ENCODE measurements at places on chromosomes 11 and 22.

DNA sequence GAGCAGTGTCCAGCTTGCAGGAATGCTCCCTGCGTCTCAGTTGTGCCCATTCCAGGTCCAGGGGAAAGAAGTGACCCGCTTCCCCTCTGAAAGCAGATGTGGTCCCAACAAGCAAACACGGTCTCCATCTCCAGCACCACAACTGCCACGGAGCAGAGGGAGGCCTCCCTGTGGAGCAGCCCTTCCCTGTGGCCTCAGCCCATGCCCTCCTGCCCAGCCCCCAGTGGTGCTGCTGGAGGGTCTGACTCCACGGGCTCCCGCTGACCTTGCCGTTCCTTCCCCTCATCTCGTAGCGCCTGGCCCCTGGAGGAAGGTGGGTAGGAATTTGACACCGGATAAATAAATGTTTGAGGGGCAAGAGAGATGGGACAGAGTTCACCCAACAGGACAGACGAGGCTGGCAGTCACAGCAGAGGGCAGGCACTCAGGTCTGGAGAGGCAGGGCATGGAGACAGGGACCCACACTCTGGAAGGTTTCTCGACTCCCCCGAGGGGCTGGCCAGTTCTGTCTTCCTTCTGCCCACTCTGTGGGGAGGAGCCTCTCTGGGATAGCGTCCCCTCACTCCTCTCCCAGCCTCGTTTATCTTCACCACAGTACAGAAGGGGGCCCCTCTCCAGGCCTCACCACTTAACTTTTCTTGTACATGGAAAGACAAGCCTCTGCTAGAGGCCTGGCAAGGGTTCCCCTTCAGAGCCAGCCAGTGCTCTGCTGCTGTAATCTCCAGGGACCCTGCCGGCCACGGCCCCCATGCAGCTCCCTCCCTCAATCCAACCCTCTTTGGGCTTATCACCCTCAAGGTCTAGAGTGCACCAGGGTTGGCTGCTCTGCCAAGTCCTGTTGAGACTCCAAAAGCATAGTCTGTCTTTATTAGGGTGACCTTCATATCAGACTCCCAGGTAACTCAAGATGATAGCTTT lies 7.5 kb upstream of the ST3GAL4 start:
- DNase-seq: no peak

DNA sequence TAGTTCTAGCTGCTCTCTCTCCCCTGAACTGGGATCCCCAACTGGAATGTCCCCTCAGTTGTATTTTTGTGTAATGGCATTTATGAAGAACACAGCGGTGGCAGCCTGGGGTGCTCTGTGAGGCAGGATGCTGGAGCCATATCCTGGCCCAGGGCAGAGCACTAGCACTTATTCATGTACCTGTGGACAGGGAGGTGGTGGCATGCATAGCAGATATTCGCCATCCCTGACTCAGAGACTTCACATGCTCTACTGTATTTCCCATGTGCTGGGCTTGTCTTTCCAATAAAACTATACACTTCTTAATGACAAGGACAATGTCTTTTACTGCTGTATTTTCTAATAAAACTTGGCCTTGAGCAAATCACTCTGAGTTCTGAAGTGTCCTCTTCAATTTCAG lies 125.3 kb downstream of the ADAMTS15 start:
- DNase-seq: no peak

- DNase-seq: no peak
Measured at GRCh38 chr22:19271856-19272535, 19.5 kb downstream of the CLTCL1 start.

- DNase-seq: no peak
Measured at GRCh38 chr11:79167510-79168188, 273.2 kb downstream of the TENM4 start.

DNA sequence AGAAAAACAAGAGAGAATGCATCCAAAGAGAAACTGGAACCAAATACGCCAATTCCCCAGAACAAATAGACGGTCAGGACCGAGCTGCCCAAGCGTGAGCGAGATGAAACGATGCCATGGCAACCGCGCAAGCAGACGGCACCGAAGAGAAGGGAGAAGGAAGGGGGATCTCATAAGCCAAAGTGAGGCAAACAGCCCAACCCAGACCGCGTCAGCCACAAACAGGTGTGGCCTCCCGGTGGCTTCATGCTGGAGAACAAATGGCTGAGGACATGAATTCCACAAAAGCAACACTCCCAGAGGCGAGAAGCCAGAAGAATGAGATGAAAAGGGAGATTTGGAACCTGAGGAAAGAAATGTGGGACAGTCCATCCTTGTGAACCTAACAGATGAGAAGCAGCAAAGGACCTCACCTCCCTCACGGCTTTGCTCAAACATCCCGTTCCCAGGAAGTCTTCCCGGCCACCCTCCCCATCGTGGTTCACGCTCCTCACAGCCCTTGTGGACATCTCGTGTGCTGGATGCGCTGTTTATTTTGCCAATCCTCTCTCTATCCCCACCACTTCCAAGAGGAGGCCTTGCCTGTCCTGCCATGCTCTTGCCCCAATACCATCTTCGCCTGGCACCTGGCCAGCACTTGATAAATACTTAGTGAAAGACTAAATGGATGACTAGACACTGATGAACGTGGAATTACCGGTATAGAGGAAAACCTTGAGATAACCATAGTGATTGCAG lies 89.1 kb upstream of the RTL6 start:
- DNase-seq: peak; percentile 83

GRCh38 chr22:46115388-46115678 lies 35.0 kb upstream of the PPARA start:
- DNase-seq: no peak

DNA sequence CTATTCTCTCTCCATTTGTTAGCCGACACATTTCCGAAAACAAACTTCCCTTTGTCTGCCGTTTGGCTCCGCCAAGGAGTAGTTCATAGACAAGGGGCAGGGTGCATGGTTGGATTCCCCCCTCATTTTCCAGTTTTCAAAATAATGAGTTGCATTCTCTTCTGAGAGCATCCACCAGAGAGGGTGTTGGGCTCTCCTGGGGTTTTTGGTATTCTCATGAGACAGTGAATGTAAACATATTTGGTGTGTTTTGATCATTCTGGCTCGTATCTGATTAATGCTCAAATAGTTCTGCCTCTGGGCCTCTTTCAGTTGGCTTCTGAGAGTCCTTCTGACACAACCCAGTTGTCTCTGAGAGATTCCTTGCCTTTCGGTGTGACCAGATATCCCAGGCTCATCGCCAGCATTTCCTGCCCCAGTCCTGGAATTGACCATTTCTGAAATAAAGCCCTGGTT lies 21.7 kb downstream of the GRAMD4 start:
- no peak for DNase-seq

- DNase-seq: no peak
Measured at GRCh38 chr11:19116276-19116970, 545 bp upstream of the ZDHHC13 start.

- DNase-seq: peak; percentile 88
Measured at GRCh38 chr22:42910221-42910942, 53.3 kb upstream of the ARFGAP3 start.

GRCh38 chr11:17529844-17530185 lies 14.4 kb downstream of the USH1C start:
- no peak for DNase-seq

- no peak for DNase-seq
Measured at GRCh38 chr11:111344032-111344431, 35.0 kb downstream of the POU2AF1 start.

- DNase-seq: no peak
Measured at GRCh38 chr11:69416762-69417698, 64.4 kb upstream of the LINC01488 start.

DNA sequence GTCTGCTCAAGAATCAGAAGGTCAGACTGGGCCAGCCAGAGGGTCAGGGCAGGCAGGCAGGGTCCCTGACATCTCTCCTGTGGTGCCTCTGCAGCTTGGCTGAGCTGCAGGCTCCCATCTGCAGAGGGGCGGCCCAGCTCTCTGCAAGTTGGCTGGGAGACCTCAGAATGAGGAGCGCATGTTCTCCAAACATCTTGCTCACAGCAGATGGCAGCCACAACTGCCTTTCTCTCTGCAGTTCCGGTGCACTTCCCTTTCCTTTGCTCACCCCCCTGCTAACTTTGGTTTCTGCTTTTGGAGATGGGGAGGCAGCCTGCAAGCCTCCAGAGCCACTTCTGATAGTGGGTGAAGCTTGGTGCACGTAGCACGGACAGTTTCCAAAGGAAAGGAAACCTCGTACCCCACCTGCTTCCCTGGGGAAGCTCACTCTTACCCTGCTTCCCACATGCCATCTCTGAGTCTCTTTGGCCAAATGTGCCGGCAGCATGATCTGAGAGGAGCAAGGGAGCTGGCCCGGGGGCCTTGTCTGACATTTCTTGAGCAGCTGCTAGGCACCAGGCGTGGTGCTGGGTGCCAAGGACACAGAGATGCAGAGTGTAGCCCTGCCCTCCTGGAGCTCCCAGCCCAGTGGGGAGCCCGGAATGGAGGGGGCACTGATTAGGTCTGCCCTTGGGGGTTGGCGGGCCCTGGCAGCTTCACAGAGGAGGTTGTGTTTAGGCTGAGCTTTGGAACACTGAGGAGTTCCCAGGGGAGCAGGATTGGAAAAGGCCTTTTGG lies 18.2 kb downstream of the DAGLA start:
- peak; percentile 82 for DNase-seq

DNA sequence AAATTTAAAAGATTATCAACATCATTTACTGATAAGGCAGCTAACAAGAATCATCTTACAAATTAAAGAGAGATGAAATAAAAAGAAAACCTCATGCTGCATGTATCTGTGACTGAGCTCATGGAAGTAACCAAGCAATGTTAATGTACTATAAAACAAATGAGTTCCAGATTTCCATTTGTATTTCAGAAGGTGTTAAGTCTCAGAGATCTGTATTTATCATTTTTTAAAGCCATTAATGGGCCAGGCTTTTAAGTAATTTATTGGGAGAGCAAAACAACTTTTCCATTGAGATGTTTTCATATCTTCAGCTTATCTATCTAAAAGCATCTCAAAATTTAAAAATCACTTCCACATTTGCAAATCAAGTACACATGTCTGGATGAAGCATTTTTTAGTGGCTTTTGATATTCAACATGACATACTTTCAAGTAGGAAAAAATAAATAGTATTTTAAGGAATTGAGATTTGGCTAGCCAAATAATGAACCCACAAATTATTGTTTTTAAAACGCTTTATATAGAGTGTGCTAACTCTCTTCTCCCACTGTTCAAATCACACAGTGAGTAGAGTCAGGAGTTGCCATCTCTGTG lies 17.9 kb upstream of the BBOX1 start:
- no peak for DNase-seq

DNA sequence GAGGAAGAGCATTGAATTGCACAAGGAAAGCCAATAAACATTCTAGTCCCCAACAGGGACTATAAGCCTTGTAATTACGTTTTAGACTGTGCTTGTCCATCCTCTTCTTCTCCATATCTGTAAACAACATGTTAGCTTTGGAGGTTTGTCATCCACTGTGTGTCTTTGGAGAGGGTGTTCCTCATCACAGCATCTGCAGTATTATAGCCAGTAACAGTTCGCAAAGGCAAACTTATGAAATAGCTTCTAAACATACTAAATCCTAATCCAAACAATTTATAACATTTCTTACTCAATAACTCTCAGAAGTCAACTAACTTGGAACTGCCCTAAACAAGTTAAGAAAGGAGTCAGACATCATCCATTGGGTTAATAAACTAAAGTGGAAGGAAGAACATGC lies 10.3 kb upstream of the BDNF start:
- no peak for DNase-seq

GRCh38 chr11:129729216-129729615 lies 86.4 kb upstream of the TMEM45B start:
- DNase-seq: no peak

DNA sequence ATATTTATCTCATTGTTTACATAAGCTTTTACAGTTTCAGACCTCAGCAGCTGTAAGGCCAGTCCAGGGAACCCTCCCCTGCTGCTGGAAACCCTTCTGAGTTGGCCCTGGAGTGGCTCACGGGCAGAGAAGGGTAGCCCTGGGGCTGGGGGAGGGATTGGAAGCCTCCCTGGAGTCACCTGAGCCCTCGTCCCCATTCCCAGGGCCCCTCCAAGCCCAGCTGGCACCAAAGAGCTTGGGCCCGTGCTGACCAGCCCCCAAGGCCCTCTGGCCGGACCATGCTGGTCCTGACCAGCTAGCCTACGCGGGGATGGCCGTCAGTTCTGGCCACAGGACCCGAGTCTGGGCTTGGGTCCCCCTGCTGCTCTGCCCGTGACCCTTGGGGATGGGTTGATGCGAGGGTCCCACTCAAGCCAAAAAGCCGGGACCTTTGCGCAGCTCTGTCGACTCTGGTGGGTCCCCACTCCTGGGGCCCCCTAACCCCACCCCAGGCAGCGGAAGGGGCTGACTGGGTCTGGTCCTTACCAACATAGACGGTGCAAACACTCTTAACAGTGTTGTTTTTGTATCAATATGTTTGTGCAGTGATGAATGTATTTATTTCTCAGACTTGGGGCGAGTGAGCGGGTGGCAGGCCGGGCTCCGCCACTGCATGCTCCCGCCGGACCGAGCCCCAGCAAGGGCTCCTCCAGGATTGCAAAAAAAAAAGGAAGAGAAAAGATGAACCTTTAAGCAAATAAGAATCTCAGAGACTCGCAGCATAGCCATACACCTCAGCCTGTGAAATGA lies 17.5 kb upstream of the TMEM191C start:
- no peak for DNase-seq

DNA sequence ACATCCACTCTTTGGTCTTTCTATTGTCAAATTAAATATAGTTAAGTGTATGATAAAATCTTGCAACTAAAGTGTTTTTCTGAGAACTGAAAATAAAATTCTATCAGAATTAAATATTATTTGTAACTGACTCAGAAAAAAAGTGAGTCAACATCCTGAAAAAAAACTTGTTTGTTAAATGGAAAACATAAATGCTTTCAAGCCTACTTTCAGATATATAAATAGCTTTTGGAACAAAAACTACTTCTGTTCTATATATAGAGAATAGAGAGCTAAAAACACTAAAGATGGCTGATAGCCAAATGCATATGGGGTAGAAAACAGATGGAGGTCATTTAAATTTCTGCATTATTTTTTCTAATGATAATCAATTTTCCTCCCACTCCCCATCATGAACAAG lies 61.8 kb downstream of the PIK3C2A start:
- DNase-seq: no peak

- DNase-seq: peak; percentile 69
Measured at GRCh38 chr11:2314525-2315394, 12.9 kb downstream of the TSPAN32 start.

GRCh38 chr22:41047801-41048211 lies 44.6 kb upstream of the EP300 start:
- no peak for DNase-seq

- no peak for DNase-seq
Measured at GRCh38 chr11:75938543-75938942, 123.5 kb downstream of the UVRAG start.

- no peak for DNase-seq
Measured at GRCh38 chr11:62273789-62274275, 3.9 kb downstream of the SCGB2A2 start.

Measured in NCI-H2171 (cell line).